ENCODE measurements at places on chromosomes 13 and 19.

- no peak for DNase-seq
Observed at GRCh38 chr13:62119739-62120700, 704.4 kb upstream of the PCDH20 start.

DNA sequence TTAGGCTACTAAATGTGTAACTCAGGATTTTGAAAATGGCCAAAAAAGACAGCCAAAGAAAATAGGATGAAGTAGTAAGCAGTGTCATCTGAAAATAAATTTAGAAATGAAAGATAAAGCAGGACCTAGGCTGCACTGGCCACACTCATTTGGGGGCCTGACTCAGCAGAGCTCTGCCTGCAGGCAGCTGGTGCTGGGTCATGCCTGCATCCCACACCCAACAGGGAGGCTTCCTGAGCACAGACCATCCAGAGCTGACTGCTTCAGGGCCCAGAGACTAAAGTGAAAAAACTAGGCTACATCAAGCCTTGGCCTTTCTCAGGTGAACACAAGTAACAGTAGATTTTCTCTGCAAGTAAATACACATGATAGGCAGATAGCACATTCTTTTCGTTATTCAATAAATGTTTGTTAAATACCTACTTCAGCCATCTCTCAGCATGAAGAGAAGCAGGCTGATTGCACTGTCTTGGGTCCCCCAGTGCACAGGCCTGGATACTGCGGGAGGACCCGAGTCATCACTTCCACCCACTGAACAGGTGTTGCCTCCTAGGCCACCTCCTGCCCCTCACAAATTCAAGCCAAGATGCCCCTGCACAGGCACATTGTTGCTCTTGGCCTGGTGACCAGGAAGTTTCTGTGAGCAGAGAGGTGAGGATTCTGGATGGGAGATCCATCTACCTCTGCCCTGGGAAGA, 284.0 kb downstream of the OXGR1 start:
- DNase-seq = no peak

DNA sequence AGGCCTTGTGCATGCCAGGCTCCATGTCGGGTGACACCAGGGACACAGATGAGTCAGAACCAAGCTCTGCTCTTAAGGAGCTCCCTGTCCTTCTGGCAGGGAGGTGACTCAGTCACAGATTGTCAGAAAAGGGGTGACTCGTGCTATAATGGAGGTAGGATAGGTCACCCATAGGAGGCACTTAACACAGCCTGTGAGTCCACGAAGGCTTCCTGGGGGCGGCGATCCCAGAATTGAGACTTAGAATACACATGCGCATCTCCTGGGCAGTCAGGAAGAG, 19.6 kb downstream of the FUZ start:
- DNase-seq = no peak

- DNase-seq = no peak
Observed at GRCh38 chr13:31199527-31199848, 287 bp upstream of the B3GLCT start.

DNA sequence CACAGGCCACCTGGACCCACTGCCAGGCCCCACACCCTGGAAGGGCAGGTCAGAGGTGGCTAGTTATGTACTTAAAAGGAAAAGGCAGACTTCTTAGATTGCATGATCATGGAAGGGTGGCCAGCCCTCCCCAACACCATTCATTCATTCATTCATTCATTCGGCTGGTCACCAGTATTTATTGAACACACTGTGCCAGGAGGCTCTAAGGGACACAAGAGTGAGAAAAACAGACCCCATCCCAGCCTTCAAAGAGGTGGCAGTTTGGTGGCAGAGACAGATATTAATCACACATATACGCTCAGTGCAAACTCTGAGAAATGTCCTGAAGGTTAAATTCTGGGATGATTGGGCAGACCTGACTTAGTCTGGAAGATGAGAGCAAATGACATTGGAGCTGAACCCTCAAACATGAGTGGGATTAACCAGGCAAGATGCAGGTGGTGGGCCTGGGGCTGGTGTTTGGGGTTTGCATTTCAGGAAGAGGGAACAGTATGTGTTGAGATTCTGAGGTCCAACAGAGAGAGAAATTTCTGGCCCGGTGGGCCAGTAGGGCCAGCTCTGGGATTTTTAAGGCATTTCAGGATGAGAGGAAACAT, 147.5 kb downstream of the ZNF536 start:
- no peak for DNase-seq

DNA sequence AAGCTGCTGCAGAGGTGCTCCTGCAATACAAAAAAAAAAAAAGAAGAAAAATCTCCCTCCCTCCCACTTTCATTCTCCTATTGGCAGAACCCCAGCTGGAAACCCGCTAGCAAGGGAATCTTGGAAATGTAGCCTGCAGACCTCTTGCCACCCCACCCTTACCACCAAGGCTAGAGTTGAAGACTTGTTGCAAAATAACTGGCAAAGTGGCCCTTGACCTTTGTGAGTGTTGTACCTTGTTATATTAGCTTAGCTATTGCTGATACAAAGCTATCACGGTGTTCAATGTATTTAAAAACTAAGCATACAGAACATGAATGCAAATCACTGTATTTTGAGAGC, 57.5 kb upstream of the KCTD4 start:
- DNase-seq = no peak

- DNase-seq = peak; percentile 62
Observed at GRCh38 chr19:44111910-44112463, 1.2 kb upstream of the ZNF225 start.

- DNase-seq = no peak
Observed at GRCh38 chr13:63972328-63972727, 2556.7 kb upstream of the PCDH20 start.

GRCh38 chr13:102233566-102234208, 168.2 kb downstream of the FGF14 start:
- peak; percentile 9 for DNase-seq

GRCh38 chr13:114248011-114248410, 13.3 kb downstream of the CDC16 start:
- no peak for DNase-seq

DNA sequence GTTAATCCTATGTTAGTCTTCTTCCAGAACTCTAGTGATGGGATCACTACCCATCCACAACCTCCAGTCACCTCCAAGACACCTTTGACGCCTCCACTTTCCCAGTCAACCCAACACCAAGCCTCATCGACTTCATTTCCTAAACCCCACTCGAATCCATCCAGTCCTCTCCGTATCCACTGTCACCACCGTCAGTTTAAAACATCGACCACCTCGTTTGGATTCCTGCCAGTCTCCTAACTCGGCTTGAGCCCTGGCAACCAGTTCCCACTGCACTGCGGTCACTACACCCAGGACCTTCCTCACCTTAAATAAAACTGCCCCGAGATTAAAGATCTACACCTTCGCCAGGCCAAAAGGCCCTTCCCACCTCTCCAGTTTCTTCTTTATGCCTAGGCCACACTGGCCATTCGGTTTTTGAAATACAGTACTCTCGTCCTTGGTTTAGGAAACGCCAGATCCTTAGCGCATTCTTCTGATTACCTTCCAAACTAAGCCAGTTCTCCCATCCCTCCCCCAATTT, 1.2 kb downstream of the MTIF3 start:
- DNase-seq = no peak

DNA sequence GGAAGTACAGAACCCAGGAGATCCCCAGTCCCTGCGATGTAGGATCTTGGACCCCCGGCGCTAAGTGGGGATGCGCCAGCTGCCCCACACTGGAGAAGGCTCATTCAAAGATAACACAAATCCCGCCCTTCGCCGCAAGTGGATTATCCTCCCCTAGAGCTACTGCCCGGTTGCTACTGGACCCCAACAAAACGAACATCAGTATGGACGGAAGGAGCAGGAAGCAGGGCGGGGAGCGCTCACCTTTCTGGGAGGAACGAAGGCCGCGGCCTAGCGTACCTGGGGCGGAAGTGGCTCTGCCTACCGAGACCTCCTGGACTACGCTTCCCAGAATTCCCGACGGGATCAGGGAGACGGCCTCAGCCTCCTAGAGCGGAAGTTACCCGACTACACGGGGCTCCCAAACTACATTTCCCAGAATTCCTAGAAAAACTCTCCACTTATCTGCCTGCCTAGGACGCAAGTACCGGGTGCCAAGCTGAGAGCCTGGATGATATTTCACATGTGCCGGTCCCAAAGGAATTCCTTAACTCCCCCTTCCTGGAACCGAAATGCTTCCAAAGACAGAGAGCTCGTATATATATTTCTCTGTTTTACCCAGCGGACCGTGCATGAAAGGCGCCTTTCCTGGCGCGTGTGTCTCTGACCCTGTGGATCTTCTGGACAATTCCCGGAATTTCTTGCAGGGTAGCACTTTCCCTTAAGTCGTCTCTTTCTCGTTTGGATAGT, at the start of gene ZNF112:
ZNF112 (minus strand) TSS at position 298 of the 729 bp plus-strand sequence. CDS start 16,141 bp downstream, outside the sequence.
- peak; percentile 91 for DNase-seq

- DNase-seq = no peak
Observed at GRCh38 chr13:72204291-72204690, 337.3 kb upstream of the DACH1 start.

- no peak for DNase-seq
Observed at GRCh38 chr13:96899946-96900345, 94.3 kb downstream of the OXGR1 start.

GRCh38 chr19:29590278-29590677, 15.8 kb upstream of the POP4 start:
- DNase-seq = no peak

DNA sequence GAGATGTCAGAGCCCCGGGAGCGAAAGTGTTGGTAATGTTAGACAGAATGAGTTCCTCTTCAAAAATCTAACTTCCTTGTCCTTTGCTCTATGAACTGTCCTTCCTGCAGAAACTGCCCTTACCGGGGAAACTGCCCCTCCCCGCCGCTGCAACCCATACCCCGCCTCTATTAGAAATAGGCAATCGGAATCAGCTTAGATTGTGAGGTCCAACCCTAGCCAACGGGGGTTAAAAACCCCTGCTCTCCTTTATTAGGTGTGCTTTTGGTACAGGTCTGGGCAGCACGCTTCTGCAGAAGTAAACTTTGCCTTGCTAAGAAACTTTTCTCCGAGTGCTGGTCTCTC, 11.5 kb upstream of the CAPNS1 start:
- no peak for DNase-seq

- DNase-seq = no peak
Observed at GRCh38 chr19:11046605-11047354, 42.5 kb upstream of the LDLR start.

DNA sequence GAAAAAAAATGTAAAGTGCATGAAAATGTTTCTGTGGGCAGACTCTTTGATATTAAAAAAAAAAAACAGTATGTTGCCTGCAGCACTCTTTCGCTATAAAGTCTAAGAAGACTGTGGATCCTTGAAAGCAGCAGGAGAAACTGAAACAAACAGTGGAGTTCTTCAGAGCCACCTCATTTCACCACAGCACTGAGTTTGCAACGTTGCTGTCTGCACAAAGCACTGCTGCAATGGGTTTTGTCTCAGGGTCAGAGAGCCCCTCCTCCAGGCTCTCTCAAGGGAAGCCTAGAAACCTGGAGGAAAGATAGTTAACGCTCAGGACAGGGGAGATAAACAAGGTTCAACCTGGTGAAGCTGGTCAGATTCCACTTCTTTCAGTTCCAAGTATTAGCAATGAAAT, 248.7 kb downstream of the EFNB2 start:
- DNase-seq = no peak

GRCh38 chr19:1162404-1163282, 11.4 kb downstream of the SBNO2 start:
- DNase-seq = no peak

DNA sequence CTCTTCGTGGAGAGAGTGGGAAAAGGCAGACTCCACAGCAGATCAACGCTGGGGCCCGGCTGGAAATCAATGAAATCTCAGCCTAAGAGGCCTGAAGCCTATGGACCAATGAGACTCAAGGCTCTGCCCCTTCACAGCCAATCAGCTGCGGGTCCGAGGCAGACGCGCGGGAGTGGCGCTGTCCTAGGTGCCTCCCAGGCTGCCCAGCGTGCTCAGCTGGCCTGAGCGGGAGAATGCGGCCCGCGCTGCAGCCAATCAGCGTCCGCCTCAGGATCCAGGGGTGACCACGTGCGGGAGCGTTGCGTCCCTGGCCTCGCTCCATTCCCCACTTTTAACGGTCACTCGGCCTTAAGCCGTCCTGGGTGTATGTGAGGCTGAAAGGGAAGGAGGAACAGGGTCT, at the start of gene ZBTB32:
ZBTB32 (plus strand) TSS at position 341 of the 400 bp plus-strand sequence. CDS start 10,069 bp downstream, outside the sequence.
- no peak for DNase-seq
